Heart left ventricle (tissue), 16 donors: ENCODE measurements at places on chromosomes 5 and 9. TPM values are rescaled to one million over a fixed set of nuclear protein-coding genes. Genes with fewer than 3 reads are reported as not detected.

The RNF183 gene
- not detected for total RNA-seq

The UNC5A gene
- total RNA-seq, result not detected

The SOX30 gene
- total RNA-seq, result 0.16 TPM

DNA sequence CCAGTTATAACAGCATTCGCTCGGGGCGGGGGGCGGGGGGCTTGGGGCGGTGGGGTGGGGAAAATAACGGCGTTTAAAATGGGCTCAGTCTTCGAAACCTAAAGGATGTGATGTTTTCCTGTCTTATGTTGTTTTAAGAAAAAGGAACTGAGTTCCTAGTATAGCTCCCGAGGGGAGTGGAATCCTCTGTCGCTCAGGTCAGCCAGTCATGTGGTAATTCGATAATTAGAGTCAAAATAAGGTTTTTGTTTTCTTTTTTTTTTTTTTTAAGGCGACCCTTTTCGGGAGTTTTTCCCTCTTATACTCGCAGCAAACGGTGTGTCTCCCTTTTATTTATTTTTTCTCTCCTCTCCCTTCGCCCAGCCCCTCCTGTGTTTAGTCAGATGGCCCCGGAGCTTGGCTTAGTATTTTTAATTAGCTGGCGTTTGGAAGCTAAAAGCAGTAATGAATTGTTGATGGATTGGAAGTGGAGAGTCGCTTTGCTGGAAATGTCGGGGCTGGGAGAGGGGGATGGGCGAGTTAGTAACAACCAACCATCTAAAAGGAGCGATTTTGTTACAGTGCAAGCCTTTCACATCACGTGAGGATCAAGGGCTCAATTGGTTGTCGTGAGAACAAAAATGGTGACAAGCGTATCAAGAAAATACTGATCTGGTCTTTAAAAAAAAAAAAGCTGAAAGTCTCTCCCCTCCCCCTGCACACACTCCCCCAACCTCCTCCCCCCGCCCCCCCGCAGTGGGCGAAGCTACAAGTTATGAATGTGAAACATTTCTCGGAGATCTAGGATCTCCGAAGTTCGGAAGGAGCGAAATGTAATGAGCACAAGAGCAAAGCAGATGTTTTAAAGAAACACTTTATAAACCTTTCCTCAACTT lies 714 bp upstream of the ZNF608 start:
- DNase-seq, result peak; percentile 78
- H3K4me1 ChIP-seq, result no peaks in the 10 kb centered on the region
- H3K27me3 ChIP-seq, result no peaks in the 10 kb centered on the region
- peak overlapping the region; percentile 84 for H3K27ac ChIP-seq
- peak overlapping the region; percentile 68 for H3K4me3 ChIP-seq

GRCh38 chr9:37551888-37552287 lies 24.3 kb downstream of the FBXO10 start:
- H3K4me3 ChIP-seq, result no peak overlapping the region
- H3K27me3 ChIP-seq, result no peaks in the 10 kb centered on the region
- H3K36me3 ChIP-seq, result no peaks in the 10 kb centered on the region
- no peaks in the 10 kb centered on the region for H3K4me1 ChIP-seq

GRCh38 chr5:1404062-1404461 lies 41.2 kb downstream of the SLC6A3 start:
- no peak overlapping the region for H3K4me3 ChIP-seq
- no peaks in the 10 kb centered on the region for H3K36me3 ChIP-seq
- DNase-seq, result peak; percentile 3

DNA sequence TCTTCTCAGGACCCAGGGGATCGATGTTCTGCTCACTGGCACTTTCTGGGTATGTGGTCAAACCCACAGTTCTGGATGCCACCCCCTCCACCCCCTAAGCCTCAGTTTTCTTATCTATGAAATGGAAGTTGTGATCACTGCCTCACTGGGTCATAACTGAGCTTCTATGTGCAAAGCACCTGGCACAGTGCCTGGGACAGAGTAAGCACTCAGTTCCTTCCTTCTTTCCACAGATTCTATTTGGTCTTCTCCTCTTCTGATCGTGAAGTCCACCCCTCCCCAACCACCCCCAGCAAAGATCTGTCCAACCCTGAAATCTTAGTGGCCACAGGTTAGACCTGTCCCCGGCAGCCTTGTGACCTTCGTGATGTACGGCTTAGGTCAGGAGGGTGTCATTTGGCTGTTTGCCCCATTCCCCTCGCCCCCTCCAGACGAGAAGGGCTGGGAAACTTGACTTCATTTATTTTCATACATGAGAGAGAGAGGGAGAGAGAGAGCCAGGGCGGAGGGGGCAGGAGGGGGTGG lies 181.4 kb downstream of the FGF18 start:
- no peaks in the 10 kb centered on the region for H3K27me3 ChIP-seq
- no peak overlapping the region for H3K4me3 ChIP-seq
- H3K36me3 ChIP-seq, result no peaks in the 10 kb centered on the region
- no peaks in the 10 kb centered on the region for H3K4me1 ChIP-seq
- DNase-seq, result no peak

DNA sequence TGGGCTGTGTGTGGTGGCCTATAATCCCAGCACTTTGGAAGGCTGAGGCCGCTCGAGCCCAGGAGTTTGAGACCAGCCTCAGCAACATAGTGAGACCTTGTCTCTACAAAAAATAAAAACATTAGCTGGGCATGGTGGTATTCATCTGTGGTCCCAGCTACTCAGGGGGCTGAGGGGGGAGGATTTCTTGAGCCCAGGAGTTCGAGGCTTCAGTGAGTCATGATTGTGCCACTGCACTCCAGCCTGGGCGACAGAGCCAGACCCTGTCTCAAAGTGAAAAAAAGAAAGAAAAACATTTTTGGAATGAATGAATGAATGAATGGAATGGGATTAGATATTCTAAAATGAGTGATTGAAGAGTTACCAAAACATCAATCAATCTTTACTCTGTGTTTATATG lies 85.8 kb downstream of the FGF1 start:
- peaks cover 18% of the 10 kb centered on the region for H3K4me1 ChIP-seq
- H3K27ac ChIP-seq, result peak overlapping the region; percentile 67
- no peak for DNase-seq
- H3K36me3 ChIP-seq, result no peaks in the 10 kb centered on the region

DNA sequence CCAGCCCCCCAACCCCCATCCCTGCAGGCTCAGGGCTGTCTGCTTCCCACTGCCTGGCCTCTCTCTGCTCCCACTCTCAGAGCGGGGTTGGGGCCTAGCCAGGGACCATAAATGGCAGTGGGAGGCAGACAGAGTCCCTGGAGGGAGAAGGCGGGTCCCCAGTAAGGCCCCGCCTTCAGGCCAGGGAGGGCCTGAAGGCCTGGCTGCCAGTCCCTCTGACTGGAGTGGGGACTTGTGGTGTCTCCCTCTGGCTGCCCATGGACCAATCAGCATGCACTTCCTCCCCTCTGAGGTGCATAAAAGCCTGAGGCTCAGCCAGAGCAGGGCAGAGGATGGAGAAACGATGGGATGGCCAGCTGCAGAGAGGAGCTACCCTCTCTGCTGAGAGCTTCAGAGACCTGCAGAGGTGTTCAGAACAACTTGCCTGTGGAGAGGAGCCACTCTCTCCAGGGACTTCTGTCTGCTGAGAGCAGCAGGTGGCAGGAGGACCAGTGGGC lies 2.7 kb upstream of the BTNL9 start:
- H3K4me1 ChIP-seq, result no peaks in the 10 kb centered on the region
- no peaks in the 10 kb centered on the region for H3K36me3 ChIP-seq
- no peak overlapping the region for H3K4me3 ChIP-seq
- peak; percentile 50 for DNase-seq
- peaks cover 4% of the 10 kb centered on the region for H3K27me3 ChIP-seq
- no peak overlapping the region for H3K27ac ChIP-seq

DNA sequence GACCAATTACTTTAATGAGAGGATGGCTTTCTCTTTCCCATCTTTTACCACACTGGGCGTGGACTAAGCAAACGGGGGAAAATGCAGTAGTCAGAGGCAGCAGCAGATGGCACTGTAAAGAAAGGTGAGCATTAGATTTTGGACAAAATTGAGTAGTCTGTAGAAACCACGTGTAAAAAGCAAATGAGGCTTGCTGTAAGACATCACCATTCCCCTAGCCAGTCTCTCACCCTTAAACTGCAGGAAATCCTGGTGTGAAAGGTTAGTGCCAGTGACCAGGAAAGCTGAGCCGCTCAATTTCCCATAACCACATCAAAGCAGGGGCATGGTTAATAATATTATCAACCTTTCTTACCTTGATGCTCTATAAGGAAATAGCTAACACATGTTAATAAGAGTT lies 31.8 kb downstream of the SPATA31C2 start:
- H3K27ac ChIP-seq, result no peak overlapping the region
- no peaks in the 10 kb centered on the region for H3K36me3 ChIP-seq
- H3K27me3 ChIP-seq, result peaks cover 19% of the 10 kb centered on the region
- no peaks in the 10 kb centered on the region for H3K4me1 ChIP-seq

- DNase-seq, result no peak
- H3K4me3 ChIP-seq, result no peak overlapping the region
- H3K4me1 ChIP-seq, result peaks cover 5% of the 10 kb centered on the region
- H3K27ac ChIP-seq, result peak overlapping the region; percentile 62
- no peaks in the 10 kb centered on the region for H3K36me3 ChIP-seq
Measured at GRCh38 chr9:130015353-130016019, 27.5 kb downstream of the FNBP1 start.

DNA sequence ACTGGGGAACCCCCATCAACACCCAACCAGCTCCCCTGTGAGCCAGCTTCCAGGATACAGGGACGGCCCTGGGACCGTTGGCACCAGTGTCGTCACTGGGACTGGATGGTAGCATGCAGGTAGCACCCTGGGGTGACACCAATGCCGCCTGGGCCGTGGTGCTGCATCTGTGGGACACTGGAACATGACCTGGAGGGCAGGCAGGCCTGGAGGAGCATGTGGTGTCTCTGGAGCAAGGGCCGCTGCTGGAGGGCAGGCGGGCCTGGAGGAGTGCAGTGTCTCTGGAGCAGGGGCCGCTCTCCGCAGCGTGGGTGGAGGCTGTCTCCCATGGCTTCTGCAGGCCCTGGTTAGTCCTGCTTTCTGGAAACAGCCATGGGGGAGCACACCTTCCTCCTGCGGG lies 13.1 kb downstream of the LPCAT1 start:
- H3K27me3 ChIP-seq, result no peaks in the 10 kb centered on the region
- DNase-seq, result peak; percentile 24
- H3K4me3 ChIP-seq, result no peak overlapping the region
- no peak overlapping the region for H3K27ac ChIP-seq

DNA sequence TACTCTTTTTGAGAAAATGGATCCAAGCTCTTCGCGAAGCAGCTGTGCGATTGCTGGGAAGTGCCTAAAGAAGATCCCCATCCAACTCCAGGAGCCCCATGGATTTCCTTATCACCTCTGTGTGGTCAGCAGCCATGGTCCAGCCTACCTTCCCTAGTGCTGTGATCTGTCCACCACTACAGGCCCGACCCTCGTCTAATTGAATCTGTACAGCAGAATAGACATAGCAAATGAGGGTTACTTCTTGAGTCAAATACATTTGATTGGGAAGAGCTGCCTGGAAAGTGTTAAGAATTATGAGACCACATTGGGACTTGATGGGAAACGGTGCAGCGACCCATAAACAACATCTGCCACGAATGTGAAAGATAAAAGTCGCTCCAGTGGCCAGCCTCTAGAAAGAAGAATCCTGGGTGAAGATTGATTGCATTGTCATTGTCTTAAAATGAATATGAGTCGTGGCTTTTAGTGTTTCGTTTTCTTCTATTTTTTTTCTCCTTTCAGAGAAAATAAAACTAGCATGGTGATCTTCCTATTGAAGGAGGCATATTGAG lies 118.4 kb downstream of the PAM start:
- H3K27ac ChIP-seq, result no peak overlapping the region
- no peaks in the 10 kb centered on the region for H3K27me3 ChIP-seq
- H3K4me3 ChIP-seq, result no peak overlapping the region
- peaks cover 20% of the 10 kb centered on the region for H3K4me1 ChIP-seq

DNA sequence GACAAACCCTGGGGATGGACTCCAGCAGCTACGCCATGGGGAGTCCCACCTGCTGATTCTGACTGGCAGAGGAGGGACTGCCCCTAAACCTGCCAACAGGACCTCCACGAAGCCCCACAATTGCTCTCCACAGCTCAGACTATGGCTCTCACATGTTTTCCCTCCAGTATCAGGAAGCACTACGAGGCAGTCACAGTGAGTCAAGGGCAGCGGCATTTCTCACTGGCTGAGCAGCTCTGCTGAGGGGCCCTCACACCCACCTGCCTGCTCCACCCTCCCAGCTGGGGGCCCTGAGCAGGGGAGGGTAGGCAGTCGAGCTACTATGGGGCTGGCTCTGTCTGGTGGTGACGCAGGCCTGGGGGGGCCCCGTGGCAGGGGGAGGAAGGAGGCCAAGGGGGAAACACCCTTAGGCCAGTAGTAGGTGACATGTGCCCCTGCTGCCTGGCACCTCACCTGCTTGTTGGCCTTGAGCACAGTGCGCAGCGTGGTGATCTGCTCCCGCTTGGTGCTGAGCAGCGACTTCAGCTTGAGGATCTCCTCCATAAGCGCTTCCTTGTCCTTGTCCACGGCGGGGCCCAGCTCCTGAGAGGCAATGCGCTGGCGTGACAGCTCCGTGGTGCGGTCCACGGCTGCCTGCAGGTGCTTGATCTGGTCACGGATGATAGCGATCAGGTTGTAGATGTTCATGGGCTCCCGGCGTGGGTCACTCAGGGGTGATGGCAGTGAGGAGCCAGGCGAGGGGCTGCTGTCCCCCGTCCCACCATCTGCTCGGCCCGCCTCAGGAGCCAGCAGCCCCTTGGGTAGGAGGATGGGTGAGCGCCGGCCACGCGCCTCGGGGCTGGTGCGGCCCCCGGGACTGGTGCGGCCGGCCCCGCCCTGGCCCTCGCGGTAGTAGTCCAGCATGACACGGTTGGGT lies 46.3 kb downstream of the BICD2 start:
- H3K4me3 ChIP-seq, result no peak overlapping the region
- H3K36me3 ChIP-seq, result peaks cover 88% of the 10 kb centered on the region
- H3K4me1 ChIP-seq, result peaks cover 24% of the 10 kb centered on the region
- peak; percentile 63 for DNase-seq

DNA sequence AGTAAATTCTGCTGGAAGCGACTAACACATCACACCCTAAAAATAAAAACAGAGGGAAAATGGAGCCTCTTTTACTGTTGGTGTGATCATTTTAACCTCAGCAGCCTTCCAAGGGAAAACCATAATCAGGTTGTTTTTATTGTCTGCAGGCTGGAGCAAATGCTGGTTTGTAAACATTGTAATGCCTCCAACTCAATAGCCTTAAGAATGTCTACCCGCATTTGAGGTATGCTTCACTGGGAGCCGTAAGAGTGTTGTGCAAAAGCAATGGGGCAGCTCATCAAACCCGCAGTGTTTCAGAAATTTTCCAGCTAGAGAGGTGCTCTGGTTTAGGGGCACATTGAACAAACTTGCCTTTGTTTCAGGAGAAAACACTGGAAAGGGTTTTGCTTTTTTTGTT lies 17.0 kb downstream of the NIM1K start:
- H3K27me3 ChIP-seq, result no peaks in the 10 kb centered on the region
- no peak overlapping the region for H3K4me3 ChIP-seq
- no peak overlapping the region for H3K27ac ChIP-seq
- no peak for DNase-seq
- H3K36me3 ChIP-seq, result no peaks in the 10 kb centered on the region
